ENCODE measurements at places on chromosomes 3 and 15.

DNA sequence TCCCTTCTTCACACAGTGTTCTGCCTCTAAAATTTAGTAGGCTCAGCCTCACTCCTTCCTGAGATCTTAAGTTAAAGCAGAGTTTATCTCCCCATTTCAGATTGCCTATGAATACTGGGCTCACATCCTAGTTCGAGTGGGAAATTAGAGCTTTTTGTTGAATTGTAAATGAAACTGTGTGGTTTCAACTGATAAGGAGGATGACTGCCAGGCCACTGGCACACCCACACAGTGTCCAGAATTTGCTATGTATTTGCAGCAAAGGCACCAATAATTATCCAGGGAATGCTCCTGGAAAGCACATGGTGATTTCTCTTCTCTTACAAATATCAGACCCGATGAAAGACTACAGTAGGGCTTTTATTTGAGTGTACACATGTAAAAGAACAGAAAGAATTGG is 308.1 kb upstream of the COL8A1 start:
- DNase-seq = no peak

DNA sequence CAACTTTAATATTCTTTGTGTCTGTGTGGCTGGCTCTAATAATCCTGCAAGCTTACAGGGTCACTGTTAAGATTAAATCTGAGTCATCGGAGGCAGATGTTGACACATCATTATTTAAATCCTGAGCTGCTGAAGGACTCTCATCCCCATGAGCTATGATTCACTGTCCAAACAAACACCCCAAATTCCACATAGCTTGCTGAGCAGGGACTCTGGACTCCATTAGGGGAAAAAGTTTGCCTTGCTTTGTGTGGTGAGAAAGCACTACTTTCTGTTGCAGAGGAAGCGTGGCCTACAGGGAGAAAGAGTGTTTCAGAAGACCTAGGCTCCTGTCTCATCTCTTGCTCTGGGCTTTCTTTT is 213.7 kb downstream of the PDCD6IP start:
- peak; percentile 82 for DNase-seq

GRCh38 chr15:31607656-31608055 is 281.0 kb downstream of the KLF13 start:
- DNase-seq = no peak

DNA sequence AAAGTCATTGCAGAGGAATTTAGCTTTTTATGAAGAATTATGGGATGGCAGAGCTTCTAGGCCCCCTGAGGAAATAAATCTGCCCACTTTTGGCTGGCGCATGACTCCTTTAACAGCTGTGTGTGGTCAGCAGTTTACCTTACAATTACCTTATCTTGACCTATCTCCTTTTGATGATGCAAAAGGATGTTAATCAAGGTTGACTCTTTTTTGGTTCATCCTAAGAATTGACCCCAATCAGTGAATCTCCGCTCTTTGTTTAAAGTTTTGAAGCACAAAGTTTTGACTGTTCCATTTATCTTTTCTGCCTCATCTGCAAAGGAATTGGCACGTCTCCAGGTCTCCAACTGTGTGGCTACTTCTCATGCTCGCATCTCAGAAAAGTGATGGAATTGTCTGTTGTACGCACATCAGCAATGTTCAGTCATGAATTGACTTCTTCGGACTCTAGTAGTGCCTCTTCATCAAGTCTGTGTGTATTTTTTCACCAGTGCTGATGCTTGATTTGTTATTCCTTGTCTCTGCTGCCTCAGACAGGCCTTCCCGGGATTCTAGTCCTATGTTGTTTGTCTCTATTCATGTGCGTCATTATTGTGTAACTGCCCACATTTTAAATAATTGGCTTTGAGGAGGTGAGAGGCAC is 196.2 kb upstream of the CFAP20DC start:
- DNase-seq = peak; percentile 18

GRCh38 chr3:133492159-133492741 is 81.2 kb upstream of the CDV3 start:
- DNase-seq = no peak

- no peak for DNase-seq
Observed at GRCh38 chr15:26070095-26070532, 207.0 kb upstream of the ATP10A start.

GRCh38 chr3:124143047-124143446 is 151.1 kb upstream of the ROPN1 start:
- DNase-seq = no peak

- DNase-seq = no peak
Observed at GRCh38 chr3:62755285-62755684, 119.9 kb downstream of the CADPS start.

GRCh38 chr3:59963676-59964075 is 913.9 kb upstream of the CFAP20DC start:
- no peak for DNase-seq

GRCh38 chr3:134874737-134875413 is 79.8 kb downstream of the EPHB1 start:
- DNase-seq = peak; percentile 24

DNA sequence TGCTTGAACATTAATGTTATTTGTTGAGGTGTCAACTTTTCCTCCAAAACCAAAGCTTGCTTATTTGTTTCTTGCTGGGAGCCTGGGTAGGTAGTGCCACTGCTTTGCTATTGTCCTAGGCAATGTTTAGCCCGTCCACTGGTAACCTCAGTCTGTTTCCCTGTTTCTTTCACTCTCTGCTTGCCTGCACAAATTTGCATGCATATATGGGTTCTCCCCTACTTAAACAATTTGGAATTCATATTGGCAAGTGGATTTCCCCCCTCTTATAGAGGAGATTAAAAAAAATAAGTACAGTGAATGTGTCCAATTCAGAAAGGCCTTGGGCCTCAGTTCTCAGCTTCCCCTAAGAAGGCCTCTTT is 45.0 kb upstream of the BOC start:
- DNase-seq = no peak

DNA sequence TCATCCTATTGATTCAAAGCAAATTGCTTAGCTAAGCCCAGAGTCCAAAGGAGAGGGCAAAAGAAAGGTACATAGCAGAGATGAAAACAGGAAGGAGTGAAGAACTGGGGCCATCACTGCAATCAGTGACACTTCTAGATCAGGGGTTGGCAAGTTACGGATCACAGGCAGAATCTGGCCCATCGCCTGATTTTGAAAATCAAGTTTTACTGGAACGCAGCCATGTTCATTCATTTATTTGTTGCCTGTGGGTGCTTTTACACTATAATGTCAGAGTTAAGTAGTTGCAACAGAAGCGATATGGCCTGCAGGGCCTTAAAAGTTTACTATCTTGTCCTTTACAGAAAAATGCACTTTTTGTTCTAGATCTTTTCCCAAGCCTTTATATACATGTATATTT is 271.7 kb upstream of the TOPAZ1 start:
- no peak for DNase-seq

DNA sequence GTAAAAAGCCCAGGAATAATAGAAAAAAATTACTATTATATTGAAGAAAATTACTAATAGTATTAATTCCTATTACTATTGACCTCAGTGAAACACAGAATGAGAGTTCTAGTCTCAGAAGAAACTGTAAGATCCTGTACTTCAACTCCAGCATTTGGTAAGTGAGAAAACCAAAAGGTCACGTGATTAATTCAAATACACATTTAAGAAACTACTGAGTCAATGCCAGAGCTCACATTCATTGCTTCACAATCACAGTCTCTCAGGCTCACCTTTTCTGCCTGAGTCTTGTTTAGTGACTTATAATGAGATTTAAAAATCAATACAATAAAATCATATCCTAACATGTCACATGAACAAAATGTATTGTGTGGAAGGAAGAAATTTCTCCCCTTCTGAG is 556.1 kb downstream of the FGF12 start:
- no peak for DNase-seq

- DNase-seq = no peak
Observed at GRCh38 chr3:18415167-18415566, 10.0 kb downstream of the SATB1 start.

DNA sequence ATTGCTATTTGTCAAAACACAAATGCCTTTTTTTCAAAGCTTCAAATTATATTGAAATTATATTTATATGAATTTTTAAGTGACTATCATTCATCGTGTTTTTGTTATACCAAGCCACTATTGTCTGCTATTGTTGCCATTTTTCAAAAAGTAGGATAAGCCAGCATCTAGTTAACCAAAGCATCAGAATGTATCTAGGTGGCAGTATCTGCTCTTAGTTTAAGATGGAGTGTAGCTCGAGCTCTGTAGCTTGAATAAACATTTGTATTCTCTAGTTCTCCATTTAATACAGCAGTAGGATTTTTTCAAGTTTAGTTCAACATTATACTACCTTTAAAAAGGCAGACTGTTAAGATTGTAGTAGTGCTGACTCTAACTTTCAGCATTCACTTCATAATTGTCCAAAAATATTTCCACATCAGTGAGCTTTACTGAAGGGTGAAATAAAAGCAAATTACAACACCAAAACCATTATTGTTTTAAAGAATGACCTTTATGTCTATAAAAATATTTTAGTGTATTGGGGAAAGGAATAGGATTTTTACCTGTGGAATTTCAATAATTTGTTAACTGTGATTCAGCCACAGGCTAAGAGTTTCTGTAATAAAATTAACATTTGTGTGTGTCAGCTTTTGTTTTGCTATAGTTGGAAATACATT is 19.6 kb upstream of the C15orf61 start:
- peak; percentile 30 for DNase-seq

DNA sequence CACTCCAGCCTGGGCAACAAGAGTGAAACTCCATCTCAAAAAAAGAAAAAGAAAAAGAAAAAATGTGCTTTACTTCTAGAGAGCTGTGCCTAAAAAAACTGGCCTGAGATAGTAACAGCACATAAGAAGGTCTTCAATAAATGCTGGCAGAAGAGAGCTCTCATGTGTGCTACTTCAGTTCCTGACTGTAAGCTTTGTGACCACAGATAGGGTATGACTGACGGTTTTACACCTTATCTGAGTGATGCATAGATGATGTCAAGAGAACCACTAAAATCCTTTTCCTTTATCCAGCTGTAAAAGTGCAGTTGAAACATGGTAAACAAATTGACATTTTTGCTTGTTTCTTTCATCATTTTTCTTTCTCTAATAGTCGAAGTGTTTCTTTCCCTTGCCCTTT is 127.9 kb downstream of the C3orf70 start:
- no peak for DNase-seq

GRCh38 chr15:57323806-57324589 is 52.3 kb upstream of the CGNL1 start:
- DNase-seq = peak; percentile 83

- DNase-seq = no peak
Observed at GRCh38 chr15:57472861-57473260, 96.6 kb downstream of the CGNL1 start.

DNA sequence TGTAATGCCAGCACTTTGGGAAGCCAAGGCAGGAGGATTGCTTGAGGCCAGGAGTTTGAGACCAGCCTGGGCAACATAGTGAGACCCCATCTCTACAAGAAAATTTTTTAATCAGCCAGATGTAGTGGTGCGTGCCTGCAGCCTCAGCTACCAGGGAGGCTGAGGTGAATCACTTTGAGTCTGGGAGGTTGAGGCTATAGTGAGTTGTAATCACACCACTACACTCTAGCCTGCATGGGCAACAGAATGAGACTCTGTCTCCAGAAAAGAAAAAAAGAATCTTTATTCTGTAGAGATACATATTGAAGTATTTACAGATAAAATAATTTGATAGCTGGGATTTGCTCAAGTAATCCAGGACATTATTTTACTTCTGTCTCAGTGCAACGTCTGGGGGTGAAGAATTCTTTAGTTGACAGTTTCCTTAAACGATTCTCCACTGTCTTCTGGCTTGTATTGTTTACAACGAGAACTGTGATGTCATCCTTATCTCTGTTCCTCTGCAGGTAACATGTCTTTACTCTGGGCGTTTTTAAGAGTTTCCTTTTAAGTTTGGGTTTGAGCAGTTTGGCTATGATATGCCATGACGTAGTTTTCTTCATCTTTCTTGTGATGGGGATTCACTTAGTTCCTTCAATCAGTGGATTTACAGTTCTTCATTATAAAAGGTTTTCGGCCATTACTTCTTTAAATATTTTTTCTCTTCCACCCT is 26.3 kb downstream of the KPNA1 start:
- no peak for DNase-seq

DNA sequence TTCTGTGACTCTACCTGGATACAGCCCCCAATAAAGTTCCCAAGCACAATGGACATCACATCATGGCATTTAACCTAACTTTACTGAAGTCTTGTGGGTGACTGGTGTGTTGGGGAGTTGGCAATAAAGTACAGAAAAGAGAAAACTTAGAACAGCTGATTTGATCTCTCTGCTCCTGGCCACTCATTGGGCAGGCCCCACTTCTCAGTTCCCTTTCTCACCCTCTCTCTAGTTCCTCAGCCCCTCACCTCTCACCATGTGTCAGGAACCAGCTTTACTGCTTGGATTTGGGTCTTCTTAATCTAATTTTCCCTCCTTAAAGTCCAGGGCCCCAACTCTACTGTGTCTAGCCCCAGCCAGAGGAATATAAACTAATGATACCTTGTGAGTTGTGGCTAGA is 713 bp upstream of the MUC13 start:
- DNase-seq = no peak

DNA sequence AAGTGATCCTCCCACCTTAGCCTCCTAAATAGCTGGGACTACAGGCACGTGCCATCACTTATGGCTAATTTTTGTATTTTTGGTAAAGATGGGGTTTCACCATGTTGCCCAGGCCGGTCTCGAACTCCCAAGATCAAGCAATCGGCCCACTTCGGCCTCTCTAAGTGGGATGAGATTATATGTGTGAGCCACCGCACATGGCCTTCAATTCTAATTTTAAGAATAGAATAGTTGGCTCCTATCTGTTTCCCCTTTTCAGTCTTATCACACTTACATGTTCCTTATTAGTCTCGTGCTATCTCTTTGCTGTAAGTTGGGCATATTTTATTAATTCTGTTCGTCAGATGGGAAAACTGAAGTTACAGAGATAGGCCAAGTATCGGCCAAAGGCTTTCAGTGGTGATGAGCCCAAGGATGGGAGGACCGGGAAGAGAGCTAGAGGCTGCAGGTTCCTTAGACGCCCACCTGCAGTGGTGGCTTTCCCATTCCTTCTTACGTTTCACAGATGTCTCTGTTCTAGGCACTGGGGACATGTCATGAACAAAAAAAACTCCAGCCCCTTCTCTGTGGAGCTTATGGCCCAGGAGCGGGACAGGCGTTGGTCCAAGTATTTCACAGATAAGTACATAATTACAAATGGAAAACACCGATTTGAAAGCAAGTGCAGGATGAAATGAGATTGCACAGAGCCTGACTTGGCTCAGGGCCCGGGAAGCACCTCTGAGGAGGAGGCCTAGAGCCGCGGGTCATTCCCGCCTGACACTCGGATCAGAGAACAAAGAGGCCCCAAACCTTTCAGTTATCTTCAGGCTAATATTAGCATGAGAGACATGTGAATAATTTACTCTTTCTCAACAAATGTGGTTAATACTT is 91.1 kb upstream of the KLF13 start:
- peak; percentile 72 for DNase-seq

- no peak for DNase-seq
Observed at GRCh38 chr3:150015901-150016300, 45.2 kb upstream of the PFN2 start.

GRCh38 chr3:119084371-119085069 is 49.9 kb upstream of the IGSF11 start:
- DNase-seq = peak; percentile 6

GRCh38 chr3:71513081-71513480 is 70.4 kb downstream of the FOXP1 start:
- no peak for DNase-seq
